ENCODE measurements at places on chromosomes 5 and 9. TPM values are rescaled to one million over a fixed set of nuclear protein-coding genes. Genes with fewer than 3 reads are reported as not detected.

The CARTPT gene
- polyA plus RNA-seq: not detected

The TTF1 gene
- 21.2 TPM for polyA plus RNA-seq

The FAM163B gene
- polyA plus RNA-seq: not detected

The MED10 gene
- 37.8 TPM for polyA plus RNA-seq

The TERT gene
- 0.28 TPM for polyA plus RNA-seq

The ACTBL2 gene
- polyA plus RNA-seq: not detected

The NEUROG1 gene
- not detected for polyA plus RNA-seq

The SPATA31C1 gene
- polyA plus RNA-seq: 0.76 TPM

The SPATA31A3 gene
- not detected for polyA plus RNA-seq

The ANKRD34B gene
- polyA plus RNA-seq: 0.21 TPM

The HTR1A gene
- not detected for polyA plus RNA-seq

The VCAN gene
- 304 TPM for polyA plus RNA-seq

The PCDHGA10 gene
- 3.1 TPM for polyA plus RNA-seq

The PTGDS gene
- 25.4 TPM for polyA plus RNA-seq

The PARP8 gene
- polyA plus RNA-seq: 18.7 TPM

The LYRM7 gene
- polyA plus RNA-seq: 14.0 TPM

The ADAMTSL1 gene
- 16.5 TPM for polyA plus RNA-seq

The PCA3 gene
- 0.67 TPM for polyA plus RNA-seq

DNA sequence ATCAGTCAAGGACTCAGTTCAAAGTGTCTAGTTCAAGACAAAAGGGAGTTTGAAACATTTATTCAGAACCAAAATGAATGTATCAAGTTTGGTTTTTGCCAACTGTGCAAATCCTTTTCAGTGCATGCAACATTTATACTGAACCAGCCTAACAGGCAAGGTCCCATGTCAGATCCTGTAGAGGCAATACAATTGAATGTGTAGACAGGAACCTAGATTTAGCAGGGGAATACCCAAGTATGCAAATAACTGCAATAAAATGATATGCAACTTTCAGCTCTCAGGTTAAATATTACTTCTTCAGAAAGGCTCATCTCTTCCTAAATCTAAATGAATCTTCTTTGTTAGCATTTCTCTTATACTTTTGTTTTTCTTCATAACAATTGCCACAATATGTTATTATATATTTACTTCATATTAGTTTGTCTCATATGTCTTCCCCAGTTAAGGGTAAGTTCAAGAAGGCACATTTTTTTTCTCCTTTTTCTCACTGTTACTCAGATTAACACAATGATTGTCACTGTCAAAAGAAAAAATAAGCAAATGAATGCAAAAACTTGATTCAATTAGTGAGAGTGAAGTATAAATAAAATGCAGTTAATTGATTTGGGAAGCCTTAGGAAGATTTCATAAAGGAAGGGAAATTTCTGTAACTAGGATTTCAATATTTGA, 163.9 kb upstream of the RASA1 start:
- DNase-seq: no peak

DNA sequence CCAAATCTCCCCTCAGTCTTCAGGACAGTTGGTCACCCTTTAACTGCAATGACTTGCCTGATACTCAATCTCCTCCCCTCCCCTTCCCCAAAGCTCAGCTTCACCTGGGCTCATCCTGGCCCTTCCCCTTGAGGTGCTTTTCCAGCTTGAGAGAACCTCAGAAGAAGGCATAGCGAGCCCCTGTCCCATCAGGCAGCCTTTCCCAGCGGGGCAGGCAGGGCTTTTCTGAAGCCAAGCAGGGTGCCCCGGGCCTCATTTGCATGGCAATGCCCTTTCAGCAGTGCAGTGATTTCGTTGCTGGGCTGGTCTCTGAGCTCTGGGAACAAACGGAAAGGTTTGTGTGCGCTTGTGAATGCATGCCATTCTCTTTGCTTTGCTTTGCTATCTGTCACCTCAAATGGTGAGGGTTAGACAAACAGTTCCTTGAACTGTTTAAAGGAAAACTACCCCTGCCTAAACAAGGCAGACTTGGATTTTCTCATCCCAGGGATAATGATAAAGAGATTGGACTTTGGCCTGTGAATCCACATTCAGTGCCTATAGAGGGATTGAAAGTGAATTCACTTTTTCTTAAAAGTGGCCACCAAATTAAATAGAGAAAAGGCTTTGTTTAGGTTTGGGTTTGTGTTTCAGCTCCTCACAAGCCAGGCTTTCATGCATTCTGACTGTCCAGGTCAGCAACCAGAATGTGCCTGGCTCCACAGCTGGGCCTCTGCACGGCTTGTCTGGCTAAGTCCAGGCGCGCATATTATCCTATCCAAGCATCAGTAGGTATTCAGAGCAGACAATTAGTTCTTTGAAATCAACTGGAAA, 165.3 kb downstream of the ZNF608 start:
- no peak for DNase-seq

- DNase-seq: no peak
These were observed 46.8 kb downstream of the CYSTM1 start for GRCh38 chr5:140221697-140222223.

GRCh38 chr5:40736103-40736875, 19.5 kb downstream of the TTC33 start:
- peak; percentile 31 for DNase-seq

DNA sequence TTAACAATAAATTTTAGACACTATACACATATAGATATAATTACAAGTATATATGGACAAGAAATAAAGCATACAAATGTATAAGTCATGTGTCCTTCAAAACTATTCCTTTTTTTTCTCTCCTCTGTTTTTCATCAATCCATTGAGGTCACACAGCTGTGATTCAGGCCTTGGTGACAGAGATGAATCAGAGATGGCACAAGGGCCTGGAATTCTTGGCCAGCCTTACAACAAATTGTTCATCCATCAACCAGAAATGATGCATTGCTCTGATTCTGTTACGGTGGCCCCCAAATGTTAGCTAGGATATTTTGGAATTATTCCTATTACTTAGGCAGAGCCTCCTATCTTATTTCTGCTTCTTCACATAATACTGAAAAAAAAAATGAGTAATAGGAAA, 108.7 kb upstream of the MPDZ start:
- no peak for DNase-seq

DNA sequence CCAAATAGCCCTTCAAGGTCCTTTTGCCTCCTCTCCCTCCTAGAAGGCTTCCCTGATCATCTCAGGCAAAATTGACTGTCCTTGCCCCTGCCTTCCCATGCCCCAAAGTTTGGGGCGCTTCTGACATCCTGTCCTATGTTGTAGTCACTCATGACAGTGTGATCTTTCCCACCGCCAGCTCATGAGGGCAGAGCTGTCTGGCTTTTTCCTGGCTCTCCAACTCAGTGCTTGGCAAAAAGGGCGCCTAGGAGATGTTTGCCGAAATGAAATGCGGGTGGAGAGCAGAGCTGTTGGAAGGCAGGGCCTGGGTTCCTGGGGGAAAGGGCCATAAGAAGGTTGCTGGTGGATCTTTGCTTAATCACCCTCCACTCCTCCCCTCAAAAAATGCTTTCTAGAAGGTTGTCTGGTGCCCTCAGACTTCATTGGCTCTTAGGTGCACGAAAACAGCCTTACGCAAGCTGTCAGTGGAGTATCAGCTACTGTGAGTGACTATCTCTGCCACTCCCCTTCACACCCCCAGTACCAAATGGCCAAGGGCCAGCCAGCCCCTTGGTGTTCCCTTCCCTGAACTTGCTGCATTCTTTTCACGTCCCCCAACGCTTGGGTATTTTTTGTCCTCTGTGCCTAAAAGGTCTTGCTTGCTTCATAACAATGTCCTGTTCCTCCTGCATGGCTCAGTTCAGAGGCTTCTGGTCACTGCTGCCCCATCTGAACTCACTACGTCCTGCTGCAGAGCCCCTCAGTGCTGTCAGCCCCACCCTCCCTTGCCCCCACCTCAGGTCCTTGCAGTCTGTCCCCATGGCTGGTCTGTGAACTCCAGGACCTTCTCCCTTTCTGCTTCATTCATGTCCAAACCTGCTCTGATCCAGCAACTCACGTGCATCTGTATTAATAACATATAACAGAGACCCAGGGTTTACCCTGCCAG, 2.6 kb upstream of the SLC25A51 start:
- DNase-seq: no peak

DNA sequence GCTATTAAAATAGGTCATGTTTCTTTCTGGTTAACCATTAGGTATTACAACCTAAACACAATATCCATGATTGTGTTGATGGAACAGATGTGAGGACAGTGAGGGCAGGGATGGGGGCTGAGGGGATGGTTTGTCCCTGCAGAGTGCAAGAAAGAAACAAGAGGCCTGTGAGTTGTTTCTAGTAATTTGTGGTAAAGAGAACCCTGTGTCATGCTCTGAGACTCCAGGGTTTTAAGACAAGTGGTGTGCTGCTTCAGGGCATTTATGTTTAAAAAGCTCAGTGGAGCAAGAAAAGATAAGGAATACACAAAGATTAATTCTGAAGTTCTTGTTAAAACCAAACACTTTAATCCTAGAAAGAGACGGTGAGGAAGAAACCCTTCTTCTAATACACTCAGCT, 656.5 kb downstream of the TLE1 start:
- DNase-seq: no peak

GRCh38 chr9:136572828-136573625, 27.2 kb upstream of the NOTCH1 start:
- DNase-seq: no peak

GRCh38 chr9:95261890-95262289, 55.6 kb downstream of the FANCC start:
- DNase-seq: no peak

DNA sequence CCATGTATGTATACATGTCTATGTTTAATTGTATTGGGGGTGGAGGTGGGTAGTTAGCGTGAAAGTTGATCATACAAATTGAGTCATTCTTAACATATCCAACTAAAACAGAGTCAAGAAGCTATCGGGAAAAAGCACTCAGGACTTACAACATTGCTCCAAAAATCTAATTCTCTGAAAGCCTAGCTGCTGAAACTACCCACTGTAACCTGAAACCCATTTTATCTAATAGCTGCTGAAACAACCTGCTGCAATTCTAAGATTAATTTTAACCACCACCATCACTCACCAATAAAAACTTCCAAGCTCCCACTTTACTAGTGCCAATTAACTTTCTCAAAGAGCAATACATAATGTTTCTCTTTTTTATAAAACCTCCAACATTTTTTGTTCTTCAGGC, 32.2 kb downstream of the KCNV2 start:
- no peak for DNase-seq

- DNase-seq: no peak
These were observed 315.7 kb downstream of the RAB3C start for GRCh38 chr5:58898538-58898937.

DNA sequence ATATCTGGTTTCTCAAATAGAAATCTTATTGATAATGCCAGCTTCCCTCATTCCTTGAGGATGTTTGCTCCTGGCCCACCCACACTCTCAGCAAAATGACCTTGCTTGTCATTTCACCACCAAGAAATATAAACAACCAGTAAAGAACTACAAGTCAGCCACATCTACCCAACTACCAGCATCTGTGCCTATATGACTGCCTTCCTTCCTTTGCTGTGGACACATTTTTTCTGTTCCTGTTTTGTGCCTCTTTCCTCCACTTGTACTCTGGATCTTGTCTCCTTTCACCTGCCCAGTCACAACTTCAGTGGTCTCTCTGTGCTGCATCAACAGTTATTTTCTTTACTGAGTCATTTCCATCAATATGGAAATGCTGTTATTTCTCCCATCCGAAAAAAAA, 20.3 kb downstream of the KIF2A start:
- no peak for DNase-seq

GRCh38 chr5:139796061-139796806, 626 bp downstream of the PSD2 start:
- DNase-seq: no peak

DNA sequence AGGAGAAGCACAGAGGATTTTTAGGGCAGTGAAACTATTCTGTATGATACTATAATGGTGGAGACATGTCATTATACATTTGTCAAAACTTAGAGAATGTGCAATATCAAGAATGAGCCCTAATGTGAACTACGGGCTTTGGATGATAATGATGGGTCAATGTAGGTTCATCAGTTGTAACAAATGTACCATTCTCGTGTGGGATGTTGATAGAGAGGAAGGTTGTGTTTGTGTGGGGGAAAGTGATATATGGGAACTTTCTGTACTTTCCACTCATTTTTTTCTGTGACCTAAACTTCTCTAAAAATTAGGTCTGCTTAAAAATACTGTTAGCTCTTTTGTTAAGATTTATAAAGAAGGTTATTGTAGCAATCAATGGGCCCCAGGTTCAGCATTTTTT, 138.9 kb downstream of the SPATA31D1 start:
- no peak for DNase-seq

DNA sequence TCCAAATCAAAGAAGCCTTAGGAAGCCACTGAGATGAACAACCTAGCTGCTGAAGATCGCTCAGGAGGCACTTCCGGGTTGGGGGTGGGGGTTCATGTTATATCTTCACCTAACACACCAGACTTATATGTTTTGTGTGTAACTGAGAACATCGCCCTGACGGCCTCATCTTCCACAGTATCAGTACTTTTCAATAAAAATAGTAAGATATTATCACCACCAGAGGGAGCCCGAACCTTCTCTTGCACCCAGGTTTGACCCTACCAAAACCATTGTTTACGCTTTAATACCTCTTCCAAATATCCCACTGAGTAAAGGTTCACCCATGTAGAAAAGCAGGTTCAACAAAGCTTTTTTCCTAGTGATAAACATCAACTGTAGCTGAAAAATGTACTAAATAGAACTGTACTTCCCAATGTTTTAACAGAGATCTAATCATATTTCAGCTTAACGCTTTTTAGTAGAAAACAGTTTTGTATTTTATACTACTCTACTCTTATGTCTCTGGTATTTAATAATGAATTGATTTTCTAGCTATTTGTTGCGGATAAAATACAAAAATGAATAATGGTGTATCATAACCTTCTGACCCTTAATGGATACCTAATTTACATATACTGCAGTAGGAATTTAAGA, 244.0 kb downstream of the EPB41L4A start:
- peak; percentile 53 for DNase-seq

- DNase-seq: peak; percentile 32
These were observed 42.8 kb downstream of the CAMSAP1 start for GRCh38 chr9:135864447-135865049.

DNA sequence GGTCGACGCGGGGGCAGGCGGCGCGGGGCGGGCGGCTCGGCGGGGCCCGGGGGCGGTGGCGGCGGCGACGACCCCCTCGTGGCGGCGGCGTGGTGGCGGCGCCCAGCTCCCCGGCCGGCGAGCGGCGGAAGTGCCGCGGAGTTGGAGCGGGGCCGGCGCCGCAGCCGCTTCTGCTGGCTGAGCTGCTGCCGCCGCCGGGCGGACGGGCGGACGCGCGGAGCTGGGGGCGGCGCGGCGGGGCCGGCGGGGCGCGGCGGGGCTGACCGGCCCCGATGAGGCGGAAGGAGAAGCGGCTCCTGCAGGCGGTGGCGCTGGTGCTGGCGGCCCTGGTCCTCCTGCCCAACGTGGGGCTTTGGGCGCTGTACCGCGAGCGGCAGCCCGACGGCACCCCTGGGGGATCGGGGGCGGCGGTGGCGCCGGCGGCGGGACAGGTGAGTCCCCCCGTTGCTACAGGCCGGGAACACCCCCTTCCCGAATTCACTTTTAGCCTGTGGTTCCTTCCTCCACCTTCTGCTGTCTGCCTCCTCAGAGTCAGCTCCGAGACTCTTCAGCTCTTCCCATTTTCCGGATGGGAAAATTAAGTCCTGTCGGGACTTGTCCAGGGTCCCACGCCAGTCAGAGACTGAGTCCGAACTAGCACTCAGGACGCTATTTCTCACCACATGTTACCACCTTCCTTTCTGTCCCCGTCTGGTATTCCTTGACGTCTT, at the start of gene GALNT10:
Gene GALNT10, plus strand, starts transcription at position 139 of the 710 bp plus-strand sequence. Its CDS starts 134 bp downstream, at position 273.
- no peak for DNase-seq

GRCh38 chr9:89845862-89846261, 241.1 kb downstream of the GADD45G start:
- DNase-seq: no peak
